Fibroblast of mammary gland (primary cell): ENCODE measurements at places on chromosomes 7 and 10.
A peak's percentile ranks its signal among the peaks of the same experiment; 100 is the strongest.

- DNase-seq = no peak
These were observed 3.4 kb upstream of the CTBP2 start for GRCh38 chr10:125163803-125164202.

DNA sequence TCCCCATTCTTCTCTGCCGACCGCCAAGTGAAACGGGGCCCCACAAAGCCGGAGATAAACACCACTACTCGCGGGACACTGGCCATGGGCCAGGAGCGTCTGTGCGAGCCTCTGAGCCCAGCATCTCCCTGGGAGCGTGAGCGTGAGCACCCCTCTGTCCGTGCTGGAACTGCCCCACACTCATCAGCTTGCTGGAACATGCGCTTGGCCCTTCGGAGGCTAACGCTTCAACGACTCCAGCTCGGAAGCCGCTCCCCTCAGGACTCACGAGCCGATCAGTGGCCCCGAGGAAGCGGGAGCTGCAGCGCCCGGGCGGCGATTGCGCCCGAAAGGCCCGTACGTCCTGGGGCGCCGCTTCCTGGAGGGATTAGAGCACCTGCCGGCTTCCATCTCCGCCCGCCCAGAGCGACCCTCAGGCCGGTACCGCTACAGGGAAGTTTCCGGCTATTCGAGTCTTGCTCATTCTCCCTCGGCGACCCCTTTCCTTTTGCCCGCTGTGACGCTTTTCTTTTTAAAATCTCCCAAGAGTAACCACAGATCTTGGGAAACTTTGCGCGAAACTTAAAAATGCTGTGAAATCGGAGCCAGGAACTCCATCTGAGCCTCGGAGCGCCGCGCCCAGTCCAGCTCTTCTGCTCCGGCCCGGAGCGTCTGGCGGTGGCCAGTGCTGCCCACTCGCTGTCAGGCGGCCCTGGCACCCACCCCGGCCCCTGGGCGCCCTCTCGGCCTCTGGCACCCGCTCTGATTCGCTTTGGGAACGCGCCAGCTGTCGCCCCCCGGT lies 1.0 kb downstream of the TLL2 start:
- DNase-seq = peak; percentile 15

- DNase-seq = no peak
These were observed 19.0 kb downstream of the GIMAP4 start for GRCh38 chr7:150586068-150586784.

DNA sequence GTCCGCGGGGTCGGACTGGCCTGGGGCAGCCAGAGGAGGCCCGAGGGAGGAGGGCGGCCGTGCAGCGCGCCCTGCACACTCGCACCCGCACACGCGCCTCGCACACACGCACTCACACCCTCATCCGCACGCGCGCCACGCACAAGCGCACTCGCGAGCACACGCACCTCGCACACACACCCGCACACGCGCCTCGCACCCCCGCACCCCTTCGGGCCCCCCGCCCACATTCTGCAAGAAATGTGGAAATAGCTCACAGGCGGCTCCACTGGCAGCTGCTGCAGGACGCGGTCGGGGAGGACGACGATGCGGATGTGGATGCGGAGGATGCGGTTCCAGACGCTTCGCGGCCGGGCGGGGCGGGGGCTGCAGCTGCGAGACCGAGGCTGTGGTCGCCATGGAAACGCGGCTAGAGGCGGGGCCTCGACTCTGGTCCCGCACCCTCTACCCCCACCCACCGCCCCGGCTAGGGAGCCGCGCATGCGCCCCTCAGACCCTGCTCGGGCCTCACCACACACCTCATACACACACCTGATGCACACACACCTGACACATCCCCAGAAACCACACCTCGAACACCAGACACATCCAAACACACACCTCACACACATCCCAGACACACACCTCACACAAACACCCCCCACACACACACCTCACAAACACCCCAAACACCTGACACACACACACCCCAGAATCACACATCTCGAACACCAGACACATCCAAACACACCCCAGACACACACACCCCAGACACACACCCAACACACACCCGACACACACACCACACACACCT lies at the start of gene CALY:
CALY (minus strand) TSS at position 320 of the 793 bp plus-strand sequence. CDS start 7,907 bp downstream, outside the sequence.
- DNase-seq = no peak

GRCh38 chr10:28796606-28797512 lies 119.5 kb downstream of the BAMBI start:
- peak; percentile 72 for DNase-seq

GRCh38 chr7:106609416-106609815 lies 51.5 kb downstream of the CCDC71L start:
- peak; percentile 87 for DNase-seq

- peak; percentile 87 for DNase-seq
These were observed 58.3 kb downstream of the CDK13 start for GRCh38 chr7:40008223-40008815.

GRCh38 chr7:117095055-117095454 lies 141.8 kb downstream of the ST7 start:
- DNase-seq = no peak

DNA sequence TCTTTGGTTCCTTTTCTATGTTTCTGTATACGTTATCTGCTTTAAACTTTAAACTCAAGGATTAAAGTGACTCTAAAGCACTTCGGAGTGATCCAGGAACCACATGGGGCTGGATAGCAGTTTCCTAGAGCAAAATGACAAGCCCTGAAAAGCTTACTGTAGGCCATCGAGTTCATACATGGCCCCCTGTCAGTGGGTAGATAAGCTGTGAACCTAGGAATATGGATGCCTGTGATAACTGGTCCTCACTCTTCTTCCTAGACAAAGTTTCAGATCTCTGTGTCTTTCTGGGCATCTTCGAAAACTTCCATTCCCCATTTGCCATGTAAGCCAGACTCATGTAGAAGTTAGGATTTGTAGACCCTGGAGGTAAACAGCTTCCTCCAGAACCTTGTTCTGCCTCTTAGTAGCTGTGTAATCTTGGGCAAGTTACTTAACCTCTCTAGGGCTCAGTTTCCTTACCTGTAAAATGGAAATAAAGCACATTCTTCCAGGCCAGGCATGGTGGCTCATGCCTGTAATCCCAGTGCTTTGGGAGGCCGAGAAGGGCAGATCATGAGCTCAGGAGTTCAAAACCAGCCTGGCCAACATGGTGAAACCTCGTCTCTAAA lies 49.3 kb upstream of the KMT2E start:
- DNase-seq = no peak

GRCh38 chr7:50308532-50309385 lies 4.2 kb downstream of the IKZF1 start:
- DNase-seq = no peak

DNA sequence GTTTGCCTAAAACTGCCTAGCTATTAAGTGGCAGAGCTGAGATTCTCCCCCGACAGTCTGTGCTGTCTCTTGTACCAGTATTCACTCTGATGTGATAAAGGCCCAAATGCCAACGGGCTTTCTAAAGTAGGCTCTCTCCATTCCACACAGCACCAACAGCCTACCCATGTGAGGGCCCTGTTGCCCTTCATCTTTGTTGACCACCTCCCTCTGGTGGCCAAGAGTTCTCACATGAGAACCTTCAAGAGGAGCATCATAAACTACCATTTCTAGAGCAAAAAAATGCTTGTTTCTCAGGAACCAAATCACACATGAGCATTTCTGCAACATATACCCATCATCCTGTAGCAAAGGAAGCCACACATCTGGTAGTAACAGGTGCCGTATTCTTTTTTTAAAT lies 185.8 kb downstream of the GRM8 start:
- DNase-seq = no peak

DNA sequence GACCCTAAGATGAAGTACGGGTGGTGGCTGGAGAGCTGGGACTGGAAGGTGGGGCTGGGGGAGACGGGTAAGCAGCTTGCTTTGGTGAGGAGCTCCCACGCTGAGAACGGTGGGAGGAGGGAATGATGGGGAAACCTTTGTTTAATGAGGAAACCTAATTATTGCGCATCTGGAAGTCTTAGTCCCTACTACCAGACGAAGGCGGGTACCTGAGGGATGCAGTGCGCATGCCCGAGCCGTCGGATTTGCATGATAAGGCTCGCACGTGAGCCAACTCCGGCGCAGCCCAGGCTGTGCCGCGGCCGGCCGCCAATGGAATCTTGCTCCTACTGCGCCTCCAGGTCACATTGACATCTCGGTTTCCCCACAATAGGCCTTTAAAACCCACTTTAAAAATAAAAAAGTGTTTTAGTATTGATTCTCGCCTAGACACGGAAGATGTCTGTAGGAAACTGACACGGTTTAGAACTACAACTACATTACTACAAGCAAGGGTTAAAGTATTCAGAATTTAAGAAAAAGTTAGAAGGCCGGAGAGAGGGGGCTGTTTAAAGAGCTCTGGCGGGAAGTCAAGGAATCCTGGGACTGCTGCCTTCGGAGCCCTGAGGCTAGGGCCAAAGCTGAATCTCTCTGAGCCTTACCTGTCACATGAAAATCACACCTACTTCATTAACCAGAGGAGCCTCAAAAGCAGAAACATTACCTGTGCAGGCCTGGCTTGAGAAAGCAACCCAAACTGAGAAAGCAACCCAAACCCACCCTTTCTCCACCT lies 12.1 kb upstream of the DLX6 start:
- DNase-seq = no peak

GRCh38 chr7:73707045-73707631 lies 12.3 kb downstream of the STX1A start:
- DNase-seq = no peak

- DNase-seq = no peak
These were observed 115.7 kb upstream of the CACNA2D1 start for GRCh38 chr7:82559193-82559805.

DNA sequence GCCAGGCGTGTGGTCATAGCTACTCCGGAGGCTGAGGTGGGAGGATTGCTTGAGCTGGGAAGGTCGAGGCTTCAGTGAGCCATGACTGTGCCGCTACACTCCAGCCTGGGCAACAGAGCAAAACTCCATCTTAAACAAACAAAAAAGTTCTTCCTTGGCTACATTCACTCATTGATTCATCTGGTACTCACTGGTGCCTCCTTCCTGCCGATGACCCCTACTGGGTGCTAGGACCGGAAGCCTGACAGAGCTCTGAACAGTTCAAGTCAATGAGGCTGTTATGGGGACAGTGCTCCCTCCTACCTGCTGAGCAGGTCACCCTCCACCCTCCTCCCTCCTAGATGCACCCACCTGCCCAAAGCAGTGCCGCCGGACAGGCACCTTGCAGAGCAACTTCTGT lies 4.9 kb downstream of the PCOLCE start:
- peak; percentile 74 for DNase-seq

DNA sequence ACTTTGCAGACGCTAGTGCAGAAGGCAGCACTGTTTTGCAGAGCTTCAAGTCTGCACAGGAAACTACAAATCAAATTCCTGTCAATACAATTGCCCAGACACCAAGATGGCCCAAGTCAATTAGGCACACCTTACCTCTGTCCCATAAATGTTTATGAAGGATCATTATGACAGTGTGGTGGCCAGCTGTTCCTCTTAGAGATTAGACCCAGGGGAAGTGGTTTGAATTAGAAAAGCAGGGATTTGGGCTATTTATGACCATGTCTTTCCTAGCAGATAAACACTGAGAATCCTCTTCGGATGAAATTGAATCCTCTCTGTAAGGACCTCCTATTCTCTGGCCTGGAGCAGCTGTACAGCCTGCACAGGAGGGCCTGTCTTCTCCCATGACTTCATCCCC lies 9.9 kb upstream of the NEUROG3 start:
- no peak for DNase-seq

GRCh38 chr7:114931656-114932011 lies 9.7 kb downstream of the MDFIC start:
- no peak for DNase-seq

DNA sequence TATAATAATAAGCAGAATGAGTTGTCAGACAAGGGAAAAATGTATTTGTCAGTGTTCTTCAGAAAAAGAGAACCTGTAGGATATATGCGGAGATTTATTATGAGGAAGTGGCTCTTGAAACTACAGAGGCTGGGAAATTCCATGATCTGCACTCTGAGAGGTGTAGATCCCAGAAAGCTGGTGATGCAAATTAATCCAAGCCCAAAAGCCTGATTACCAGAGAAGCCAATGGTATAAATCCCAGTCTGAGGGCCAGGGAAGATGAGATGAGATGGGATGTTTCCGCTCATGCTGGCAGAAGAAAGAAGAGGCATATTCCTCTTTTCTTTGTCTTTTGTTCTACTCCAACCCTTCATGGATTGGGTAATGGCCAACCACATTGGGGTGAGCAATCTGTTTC lies 732.8 kb upstream of the IGFBP3 start:
- DNase-seq = no peak

DNA sequence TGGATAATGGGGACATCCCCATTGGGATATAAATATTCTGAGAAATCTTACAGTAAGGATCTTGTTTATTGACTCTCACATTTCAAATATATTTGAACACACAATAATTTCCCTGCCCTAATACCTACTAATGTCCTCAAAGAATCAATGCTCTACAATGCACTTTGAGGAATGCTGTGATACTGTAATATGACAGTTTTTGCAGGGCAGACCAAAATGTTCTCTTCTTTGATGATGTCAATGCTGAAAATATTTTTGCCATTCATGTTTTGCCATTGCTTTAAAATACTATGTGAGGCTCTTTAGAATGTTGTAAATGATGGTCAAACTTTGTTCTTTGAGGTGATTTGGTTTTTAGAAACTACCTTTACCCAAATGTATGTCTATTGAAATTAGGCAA lies 594.1 kb downstream of the INHBA start:
- peak; percentile 18 for DNase-seq

DNA sequence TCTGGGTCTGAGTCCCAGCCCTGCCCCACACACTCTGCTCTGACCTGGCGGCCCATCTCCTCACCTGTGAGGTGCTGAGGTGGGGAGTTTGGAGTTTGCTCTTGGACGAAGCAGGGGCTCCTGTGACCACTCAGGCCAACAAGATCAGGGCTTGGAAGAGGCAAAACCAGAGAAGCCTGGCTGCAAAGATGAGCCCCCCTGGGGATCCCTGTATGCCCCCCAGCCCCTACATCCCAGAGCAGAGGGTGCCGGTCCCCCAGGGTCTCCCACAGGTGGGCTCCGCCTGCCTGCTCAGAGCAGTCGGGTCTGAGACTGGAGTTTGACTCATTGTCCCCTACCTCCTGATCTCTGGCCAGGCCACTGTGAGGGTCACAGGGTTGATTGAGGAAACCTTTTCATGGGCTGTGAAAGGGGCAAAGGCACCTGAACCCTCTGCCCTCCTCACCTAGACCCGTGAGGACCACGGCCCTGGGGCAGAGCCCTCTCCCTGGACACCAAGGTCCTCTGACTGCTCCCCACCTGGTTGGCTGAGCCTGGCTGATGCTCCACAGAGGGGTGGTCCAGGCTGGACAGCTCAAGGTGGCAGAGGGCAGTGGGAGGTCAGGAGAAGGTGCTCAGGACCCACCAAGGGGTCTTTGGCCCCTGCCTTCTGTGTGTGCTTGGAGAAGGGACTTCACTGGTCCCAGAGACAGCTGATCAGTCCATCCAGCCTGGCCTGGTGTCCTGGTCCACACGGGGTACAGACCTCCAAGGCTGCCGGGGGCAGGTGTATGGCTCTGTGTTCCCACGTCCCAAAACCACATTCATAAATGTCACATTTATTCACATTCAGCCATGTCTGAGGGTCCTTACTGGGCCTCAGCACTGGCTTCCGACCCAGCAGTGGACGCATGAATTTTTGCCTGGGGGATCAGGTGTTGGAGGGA lies 9.1 kb upstream of the SCART1 start:
- DNase-seq = no peak

GRCh38 chr10:115947104-115947503 lies 325.9 kb downstream of the GFRA1 start:
- DNase-seq = no peak
